ENCODE measurements at places on chromosomes 12 and 14.

DNA sequence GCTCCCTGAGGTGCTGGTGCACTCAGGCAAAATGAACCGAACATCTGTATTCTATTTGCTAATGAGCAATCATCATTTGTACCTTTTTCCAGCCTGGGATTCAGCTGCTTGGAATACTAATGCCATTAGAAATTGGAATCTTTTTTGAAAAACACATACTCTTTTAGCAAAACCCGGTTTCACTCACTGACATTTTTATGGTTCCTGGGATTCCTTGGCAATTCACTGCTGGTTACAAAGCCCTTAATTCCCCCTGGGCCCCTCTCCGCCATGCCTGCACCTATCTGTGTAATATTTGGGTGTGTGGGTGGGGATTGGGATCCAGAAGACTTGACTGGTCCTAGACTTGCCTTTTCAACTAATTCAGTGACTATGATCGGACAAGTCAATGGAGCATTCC, 199.1 kb downstream of the FOXN3 start:
- peak; percentile 29 for DNase-seq

- DNase-seq, result no peak
Measured at GRCh38 chr12:109016978-109017377, 3.9 kb downstream of the SVOP start.

DNA sequence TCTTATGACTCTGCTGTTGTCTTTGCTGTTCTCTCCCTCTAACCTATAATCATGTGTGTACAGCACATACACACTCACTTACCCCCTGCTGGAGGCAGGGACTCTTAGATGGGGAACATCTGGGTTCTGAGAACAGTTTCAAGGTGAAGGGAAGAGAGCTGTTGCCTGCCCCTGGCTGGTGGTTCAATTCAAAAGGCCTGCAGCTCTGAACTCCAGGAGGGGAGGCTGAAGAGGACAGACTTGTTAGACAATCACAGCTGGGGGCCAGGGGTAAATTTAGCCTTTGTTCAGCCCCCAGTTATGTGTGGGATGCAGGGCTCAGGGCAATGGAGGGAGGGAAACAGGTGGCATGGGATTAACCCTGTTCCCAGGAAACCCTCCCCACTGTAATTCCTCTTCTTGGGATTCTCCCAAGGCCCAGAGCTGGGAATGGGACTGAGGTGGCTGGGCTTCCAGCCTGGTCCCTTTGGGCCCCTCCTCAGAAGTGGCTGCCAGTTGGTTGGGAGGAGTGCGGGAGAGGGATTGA, 1.9 kb downstream of the MYL6B start:
- no peak for DNase-seq

- no peak for DNase-seq
Measured at GRCh38 chr12:126419131-126419530, 1353.9 kb downstream of the AACS start.

- DNase-seq, result peak; percentile 94
Measured at GRCh38 chr12:58916921-58917511, 3.3 kb downstream of the LRIG3 start.

GRCh38 chr14:75840911-75841310, 140.9 kb downstream of the TGFB3 start:
- DNase-seq, result no peak

DNA sequence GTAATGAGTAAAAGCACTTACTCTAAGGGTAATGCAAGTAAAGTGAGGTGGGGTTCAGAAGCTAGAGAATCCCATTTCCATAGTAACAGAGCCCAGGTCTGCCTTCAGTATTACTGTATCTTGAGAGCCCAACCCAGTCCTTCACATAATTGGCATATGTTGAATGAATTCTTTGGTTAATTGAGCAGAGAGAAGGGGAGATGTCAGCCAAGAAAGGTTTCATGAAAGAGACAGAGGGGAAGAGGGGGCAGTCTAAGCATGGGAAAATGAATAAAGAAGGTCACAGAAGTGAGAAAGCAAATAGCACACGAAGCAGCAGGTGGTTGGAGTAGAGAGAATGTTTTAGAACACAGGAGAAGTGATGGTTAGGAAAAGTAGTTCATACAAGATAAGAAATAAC, 371.1 kb downstream of the SEC23A start:
- no peak for DNase-seq

GRCh38 chr14:80310938-80311750, 99.8 kb upstream of the DIO2 start:
- peak; percentile 25 for DNase-seq

GRCh38 chr12:30990316-30990715, 63.8 kb downstream of the TSPAN11 start:
- DNase-seq, result no peak

GRCh38 chr12:113439606-113440030, 17.4 kb downstream of the SDSL start:
- peak; percentile 20 for DNase-seq

GRCh38 chr14:57388067-57388466, 2.3 kb upstream of the NAA30 start:
- DNase-seq, result no peak

GRCh38 chr14:104400355-104400754, 179.2 kb upstream of the C14orf180 start:
- DNase-seq, result no peak

DNA sequence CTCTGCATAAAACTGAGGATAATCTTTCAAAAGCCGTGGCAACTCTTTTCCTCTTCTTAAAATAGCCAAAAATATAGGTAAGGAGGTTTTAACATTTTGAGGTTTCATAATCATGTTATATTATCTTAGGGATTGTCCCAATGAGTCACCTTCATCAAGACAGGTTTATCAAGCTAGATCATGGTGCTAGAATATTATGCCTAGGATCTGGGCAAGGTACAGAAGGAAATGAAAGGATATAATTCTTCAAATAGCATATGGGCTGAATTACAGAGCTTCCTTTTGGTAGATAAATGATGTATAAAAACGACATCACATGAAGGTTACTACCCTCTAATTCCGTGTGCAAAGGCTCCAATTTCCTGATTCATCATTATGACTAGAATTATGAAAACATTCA, 28.6 kb upstream of the TBC1D15 start:
- DNase-seq, result no peak

GRCh38 chr12:106223485-106224354, 24.1 kb downstream of the CKAP4 start:
- peak; percentile 83 for DNase-seq

- DNase-seq, result peak; percentile 82
Measured at GRCh38 chr12:88946372-88946997, 366.2 kb upstream of the KITLG start.

GRCh38 chr14:58846682-58847465, 209.1 kb downstream of the DACT1 start:
- DNase-seq, result no peak

Data from fibroblast of upper back skin (primary cell).